ENCODE measurements at places on chromosomes 4 and X.

DNA sequence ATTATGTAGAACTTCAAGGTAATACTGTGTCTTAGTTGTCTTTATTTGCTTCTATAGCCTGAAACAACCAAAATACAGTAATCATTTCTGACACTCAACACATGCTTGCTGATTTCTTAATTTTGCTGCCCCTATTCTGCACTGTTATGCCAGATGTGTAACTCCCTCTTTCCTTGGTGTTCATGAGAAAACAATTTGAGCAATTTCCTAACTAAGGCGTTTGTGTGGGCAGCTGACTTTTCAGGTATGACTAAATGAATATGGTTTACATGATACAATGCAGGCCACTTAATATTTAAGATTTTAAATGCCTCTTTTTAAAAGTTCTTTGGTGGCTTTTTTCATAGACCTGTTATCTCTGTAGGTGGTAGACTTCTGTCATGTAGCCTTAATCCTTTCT lies 46.1 kb upstream of the CENPE start:
- DNase-seq, result no peak

- DNase-seq, result no peak
Measured at GRCh38 chrX:74520896-74521295, 93.5 kb downstream of the RLIM start.

- no peak for DNase-seq
Measured at GRCh38 chr4:130359542-130359941, 1263.6 kb downstream of the C4orf33 start.

- no peak for DNase-seq
Measured at GRCh38 chr4:108068442-108068841, 78.8 kb downstream of the HADH start.

- no peak for DNase-seq
Measured at GRCh38 chr4:165393704-165394103, 14.9 kb downstream of the CPE start.

- no peak for DNase-seq
Measured at GRCh38 chr4:156778606-156779005, 193.0 kb downstream of the PDGFC start.

DNA sequence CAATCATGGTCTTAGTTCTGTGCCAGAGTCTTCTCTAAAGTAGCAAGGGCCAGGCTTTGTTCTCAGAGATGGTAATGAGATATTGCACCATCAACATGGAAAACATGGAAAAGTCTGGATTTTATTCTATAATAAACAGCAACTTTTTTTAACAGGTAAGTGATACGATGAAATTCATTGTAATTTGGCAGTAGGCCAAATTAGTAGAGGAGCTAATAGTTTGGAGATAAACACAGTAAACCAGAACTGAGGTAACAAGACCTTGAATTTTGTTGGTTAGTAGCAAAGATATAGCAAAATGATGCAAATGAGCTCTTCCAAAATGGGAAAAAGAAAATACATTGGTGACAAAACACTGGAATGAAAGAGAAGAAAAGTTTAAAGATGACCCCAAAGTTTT lies 126.6 kb downstream of the TET2 start:
- DNase-seq, result no peak

DNA sequence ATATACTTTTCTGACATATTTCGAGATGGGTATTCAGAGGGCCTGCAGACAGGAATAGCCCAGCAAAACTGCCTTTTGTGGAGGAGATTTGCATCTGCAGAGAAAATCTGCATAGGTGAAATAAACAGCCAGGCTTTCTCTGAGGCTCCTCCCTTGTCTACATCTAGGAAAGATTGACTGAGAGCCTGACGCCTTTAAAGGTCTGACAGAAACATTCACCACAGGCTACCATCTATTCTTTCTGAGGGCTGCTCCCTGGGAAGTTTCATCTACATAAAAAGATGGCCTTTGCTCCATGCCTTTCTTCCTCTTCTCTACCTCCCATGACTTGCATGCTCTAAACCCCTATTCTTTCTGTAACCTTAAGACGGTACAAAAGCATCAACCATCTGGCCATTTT lies 55.0 kb upstream of the AP1S2 start:
- DNase-seq, result no peak

DNA sequence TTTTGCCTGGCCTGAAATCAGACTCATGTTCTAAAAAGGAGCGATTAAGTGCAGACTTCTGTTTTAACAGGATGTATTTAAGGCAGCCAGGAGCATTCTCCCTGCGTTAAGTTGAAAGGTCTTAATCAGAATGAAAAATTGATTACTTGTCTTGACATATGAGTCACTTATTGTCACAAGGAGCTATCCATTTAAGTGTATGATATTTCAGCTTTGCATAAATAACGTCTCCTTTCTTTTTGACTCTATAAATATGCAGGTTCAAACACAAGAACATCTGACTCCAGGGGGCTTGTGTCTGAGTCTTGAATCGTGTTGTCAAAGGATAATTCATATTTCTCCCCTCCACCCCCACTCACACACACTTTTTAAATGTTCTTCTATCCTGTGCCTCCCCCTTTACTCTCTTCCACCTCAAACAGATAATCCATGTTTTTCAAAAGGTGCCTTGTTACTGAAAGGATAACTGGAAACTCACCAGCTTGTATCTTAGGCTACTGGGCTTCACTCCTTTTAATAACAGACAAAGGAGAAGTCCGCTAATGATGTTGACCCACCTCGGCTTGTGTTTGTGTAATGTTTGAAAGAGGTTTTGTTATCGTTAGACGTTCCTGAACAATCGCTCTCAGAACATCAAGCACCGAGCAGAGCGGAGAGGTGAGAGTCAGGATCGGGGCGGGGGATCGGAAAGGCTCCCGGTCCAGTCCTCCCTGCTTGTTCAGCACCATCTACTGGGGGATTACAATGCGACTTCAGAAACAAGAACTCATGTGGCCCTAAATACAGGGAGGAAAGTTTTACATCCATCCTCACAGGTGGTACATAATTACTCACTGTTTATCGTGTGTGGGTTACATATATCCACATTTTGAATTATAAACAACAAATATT lies 107.5 kb upstream of the RPL34 start:
- DNase-seq, result no peak

- no peak for DNase-seq
Measured at GRCh38 chrX:68433155-68433980, at the start of gene OPHN1. TSS of gene OPHN1 (minus strand) at chrX:68433495. CDS start at chrX:68433020, 475 bp downstream.

GRCh38 chr4:172045981-172046380 lies 232.8 kb downstream of the GALNTL6 start:
- no peak for DNase-seq

DNA sequence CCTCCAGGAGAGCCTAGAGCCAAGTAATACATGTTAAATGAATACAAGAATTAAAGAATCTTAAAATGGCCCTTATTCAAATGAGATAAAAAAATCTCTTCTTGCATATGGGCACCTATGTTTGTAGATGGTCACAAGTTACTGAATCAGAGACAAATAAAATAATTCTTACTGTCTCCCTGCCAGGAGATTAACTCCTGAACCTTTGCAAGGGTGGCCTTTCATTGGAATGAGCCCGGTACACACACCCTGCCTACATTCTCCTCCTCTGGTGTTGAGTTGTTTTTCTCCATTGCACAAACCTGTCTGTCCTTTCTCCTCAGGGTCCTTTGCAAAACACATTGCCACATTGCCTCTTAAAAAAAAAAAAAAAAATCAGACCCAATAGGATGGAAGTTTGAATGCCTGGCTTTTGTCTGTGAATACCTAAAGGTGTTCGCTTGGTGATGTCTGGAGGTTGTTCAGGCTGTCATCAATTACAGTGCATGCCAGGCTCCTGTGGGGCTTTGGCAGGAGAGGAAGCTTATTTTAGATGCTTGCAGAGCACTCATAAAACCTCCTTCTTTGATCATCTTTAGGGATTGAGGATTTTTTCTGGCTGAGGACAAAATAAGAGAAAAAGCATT lies 8.3 kb upstream of the TMEM154 start:
- no peak for DNase-seq

GRCh38 chr4:1855333-1856070 lies 454 bp downstream of the LETM1 start:
- no peak for DNase-seq

DNA sequence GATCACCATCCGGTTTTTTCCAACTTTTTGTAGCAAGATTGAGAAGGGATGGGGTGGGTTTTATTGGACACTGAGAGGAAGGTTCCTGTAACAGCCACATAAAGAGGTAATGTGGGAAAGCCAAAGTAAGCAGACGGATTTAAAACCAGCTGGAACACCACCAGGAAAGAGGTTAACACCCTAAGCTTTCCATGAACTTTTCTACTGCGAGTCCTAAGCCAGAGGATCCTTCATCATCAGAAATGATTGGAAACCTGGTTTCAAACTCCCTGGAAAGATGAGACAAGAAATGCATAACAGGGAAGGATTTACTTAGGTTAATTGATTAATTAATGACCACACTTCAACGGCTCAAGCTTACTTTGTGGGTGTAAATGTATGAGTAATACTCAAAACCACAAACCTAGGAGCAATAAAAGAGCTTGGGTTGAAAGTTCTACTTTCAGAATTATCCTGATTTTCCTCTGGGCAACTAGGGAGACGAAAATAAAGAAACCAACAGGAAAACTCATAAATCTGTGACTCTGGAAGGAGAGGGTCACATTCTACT lies 91.5 kb downstream of the COX18 start:
- DNase-seq, result no peak

DNA sequence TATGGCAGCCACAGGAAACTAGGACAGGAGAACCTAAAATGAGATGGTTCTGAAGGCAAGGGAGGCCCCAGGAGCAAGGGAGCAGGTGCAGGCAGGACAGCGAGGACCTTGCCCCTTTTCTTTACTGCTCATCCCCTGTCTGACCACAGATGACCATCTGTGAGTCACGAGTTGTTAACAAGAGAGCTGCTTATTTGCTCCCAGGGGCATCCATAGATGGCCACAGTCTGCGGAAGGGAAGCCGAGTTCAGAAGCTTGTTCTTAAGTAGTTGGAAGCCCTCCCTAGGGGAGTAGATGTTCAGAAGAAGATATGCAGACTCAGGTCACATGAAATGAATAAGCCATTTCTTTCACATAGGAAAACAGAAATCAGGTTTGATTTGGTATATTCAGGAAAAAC lies 69.4 kb downstream of the EVC2 start:
- DNase-seq, result no peak

DNA sequence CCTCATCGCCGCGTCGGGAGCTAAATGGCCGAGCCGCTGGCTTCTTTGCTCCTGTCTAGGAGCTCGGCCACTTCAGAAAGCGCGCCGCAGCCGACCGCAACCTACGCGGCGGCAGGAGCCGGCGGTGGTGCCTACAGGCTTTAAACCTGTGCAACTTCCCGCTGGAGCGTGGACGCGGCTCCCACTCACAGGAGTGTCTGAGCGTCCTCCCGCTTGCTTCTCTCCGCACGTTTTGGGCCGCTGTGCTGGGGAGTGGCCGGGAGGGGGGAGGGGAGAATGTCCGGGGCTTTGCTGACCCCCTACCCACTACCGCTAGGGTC lies 1.0 kb downstream of the NHSL2 start:
- DNase-seq, result no peak

DNA sequence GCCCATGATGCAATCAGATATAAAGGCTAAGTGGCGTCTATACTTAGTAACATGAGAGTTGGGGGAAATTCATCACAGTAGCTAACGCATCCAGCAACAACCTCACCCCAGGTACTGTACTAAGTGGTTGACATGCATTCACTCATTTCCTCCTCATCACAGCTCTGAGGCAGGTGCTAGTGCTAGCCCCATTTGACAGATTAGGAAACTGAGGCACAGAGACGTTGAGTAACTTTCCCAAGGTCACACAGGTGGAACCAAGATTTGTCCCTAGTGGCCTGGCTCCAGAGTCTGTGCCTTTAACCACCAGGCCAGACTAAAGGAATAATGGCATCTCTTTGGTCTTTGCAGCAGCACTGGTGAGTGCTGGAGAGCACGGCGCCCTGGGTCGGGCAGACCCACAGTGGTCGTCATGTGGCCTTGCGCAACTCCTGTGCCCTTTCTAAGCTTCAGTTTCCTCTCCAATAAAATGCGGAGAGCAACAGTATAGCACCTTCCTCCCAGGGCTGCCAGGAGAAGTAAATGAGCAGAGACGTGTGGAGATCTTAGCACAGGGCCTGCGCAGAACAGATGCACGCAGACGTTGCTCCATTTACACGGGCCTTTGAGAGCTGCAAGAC lies 186.4 kb downstream of the BCOR start:
- no peak for DNase-seq

GRCh38 chr4:61246034-61246433 lies 45.9 kb downstream of the ADGRL3 start:
- no peak for DNase-seq

DNA sequence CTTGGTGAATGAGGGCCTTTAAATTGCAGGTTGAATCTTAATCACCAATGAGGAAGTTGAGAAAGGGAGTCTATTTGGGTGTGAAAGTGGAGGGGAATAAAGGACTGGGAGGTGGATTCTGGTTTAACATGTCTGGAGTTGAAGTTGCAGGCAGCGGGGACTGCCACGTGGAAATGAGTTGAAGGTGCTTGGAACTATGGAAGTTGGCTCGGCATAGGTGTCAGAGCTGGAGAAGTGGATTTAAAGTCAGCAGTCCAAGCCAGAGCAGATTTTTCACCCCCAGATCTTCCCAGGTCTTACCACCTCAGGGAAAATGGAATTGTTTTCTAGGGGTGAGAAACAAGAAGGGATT lies 44.9 kb downstream of the TIGD4 start:
- DNase-seq, result no peak

DNA sequence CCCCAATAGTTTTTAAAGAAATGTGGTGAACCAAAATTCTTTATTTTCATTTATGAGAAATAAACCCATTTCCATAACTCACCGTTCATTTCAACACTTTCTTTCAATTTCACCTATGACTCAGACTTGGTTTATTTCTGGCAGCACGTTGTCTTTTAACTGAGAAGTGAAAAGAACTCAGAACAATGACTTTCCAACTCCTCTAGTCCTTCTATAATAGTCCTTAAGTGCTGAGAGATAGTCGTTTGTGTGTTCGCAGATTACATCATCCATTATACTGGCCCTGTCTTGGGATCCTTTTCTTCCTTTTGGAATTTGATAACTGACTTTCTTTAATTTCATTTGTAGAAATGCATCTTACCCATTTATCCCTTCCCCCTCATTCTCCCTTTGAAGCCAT lies 113.6 kb downstream of the GLUD2 start:
- no peak for DNase-seq

GRCh38 chrX:136541294-136541693 lies 9.3 kb downstream of the VGLL1 start:
- no peak for DNase-seq

- DNase-seq, result no peak
Measured at GRCh38 chrX:69813677-69814076, 197.8 kb downstream of the EDA start.

DNA sequence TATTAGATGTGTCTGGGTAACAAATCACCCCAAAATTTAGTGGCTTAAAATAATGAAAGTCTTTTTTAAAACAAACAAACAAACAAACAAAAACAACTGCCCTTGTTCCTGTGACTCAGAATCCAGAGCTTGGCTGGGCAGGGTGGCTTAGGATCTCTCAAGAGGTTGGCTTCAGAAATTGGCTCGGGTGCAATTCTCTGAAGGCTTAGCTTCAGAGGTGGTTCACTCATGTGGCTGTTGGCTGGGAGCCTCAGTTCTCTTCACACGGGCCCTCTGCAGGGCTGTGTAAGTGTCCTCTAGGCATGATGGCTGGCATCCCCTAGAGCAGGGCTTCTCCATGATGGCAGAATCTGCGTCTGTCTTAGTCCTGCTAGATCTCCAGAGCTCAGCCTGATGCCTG lies 179.9 kb upstream of the BCOR start:
- no peak for DNase-seq
